ENCODE measurements at places on chromosomes 6 and 20. TPM values are rescaled to one million over a fixed set of nuclear protein-coding genes. Genes with fewer than 3 reads are reported as not detected.

- no peaks in the 10 kb centered on the region for H3K36me3 ChIP-seq
- H3K27ac ChIP-seq: no peak overlapping the region
- no peaks in the 10 kb centered on the region for H3K27me3 ChIP-seq
- no peaks in the 10 kb centered on the region for H3K4me1 ChIP-seq
Observed at GRCh38 chr6:14799928-14800327, 445.9 kb upstream of the JARID2 start.

DNA sequence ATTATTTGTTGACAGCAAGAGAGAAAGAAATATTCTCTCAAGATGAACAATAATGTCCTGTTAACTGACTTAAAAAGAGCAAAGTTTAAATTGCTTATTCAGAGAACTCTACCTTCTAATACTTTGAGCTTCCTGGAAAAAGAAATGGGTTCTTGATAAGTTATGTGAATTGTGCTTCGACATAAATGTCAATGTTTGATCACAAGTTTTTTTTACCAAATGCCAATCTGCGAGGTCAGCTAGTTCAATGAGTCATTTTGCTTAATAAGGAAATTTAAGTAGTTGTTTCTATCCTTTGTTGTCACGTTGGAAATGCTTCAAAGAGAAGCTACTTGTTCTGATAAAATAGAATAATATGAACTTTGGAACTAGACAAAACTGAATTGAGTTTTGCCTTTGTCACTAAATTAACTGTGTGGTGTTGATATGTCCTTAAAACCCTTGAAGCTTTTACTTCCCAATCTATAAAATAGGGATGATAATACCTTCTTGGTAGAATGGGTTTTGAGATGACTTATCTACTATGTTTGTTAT lies 642.1 kb upstream of the FLRT3 start:
- H3K27me3 ChIP-seq: no peaks in the 10 kb centered on the region
- H3K36me3 ChIP-seq: no peaks in the 10 kb centered on the region
- peaks cover 14% of the 10 kb centered on the region for H3K4me1 ChIP-seq
- H3K4me3 ChIP-seq: no peak overlapping the region
- DNase-seq: peak; percentile 49

GRCh38 chr6:170128811-170129681 lies 161.8 kb downstream of the DLL1 start:
- no peaks in the 10 kb centered on the region for H3K36me3 ChIP-seq
- H3K27me3 ChIP-seq: no peaks in the 10 kb centered on the region
- no peak overlapping the region for H3K4me3 ChIP-seq

DNA sequence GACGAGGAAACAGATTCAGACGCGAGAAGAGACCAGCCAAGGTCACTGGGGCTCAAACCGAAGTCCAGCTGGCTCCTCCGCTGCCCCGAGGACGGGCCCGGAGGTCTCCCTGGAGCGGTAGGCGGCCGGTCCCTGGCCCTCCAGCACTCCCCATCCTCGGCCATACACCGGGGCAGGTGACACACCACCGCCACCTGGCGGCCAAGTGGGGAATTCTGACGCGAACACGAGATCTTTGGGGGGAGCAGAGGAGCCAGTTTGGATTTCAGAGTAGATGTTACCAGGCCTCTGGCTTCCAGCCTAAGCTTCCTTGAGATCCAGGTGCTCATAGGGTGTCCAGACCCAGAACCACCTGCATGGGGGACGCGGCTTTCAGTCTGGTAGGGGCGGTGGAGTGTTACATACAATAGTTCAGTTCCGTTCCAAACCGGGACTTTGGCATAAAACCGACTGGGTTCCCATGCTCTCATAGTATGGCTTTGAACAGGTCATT lies 16.1 kb downstream of the BPIFB1 start:
- no peaks in the 10 kb centered on the region for H3K4me1 ChIP-seq
- H3K36me3 ChIP-seq: no peaks in the 10 kb centered on the region
- DNase-seq: peak; percentile 54
- H3K27ac ChIP-seq: no peak overlapping the region
- no peaks in the 10 kb centered on the region for H3K27me3 ChIP-seq

DNA sequence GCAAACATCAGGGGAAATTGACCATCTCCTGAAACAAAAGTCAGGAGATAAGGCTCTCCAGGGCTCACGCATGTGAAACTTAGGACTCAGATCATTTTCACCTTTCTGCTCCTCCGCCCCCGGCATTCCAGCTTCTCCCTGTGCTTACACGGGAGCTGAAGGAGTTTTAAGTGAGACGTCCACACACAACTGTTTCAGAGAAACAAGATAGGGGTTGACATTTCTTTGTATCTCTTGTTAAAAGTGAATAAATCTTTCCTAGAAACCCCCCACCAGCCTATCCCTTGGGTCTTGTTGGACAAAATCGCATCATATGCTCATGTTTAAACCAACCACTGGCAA lies 46.1 kb downstream of the FAM50B start:
- no peak overlapping the region for H3K4me3 ChIP-seq
- no peaks in the 10 kb centered on the region for H3K27me3 ChIP-seq
- no peak for DNase-seq

Gene ZNF391
- total RNA-seq: 0.42 TPM

DNA sequence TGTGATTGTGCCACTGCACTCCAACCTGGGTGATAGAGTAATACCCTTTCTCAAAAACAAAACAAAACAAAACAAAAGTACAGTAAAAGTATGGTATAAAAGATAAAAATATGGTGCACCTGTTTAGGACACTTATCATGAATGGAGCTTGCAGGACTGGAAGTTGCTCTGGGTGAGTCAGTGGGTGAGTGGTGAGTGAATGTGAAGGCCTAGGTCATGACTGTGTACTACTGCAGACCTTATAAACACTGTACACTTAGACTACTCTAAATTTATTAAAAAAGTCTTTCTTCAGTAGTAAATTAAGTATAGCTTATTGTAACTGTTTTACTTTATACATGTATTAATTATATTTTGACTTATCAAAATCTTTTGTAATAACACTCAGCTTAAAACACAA lies 46.0 kb downstream of the ZFP64 start:
- H3K36me3 ChIP-seq: no peaks in the 10 kb centered on the region
- no peak overlapping the region for H3K4me3 ChIP-seq
- no peaks in the 10 kb centered on the region for H3K4me1 ChIP-seq
- DNase-seq: no peak
- H3K27ac ChIP-seq: no peak overlapping the region

Gene SPINT3
- not detected for total RNA-seq

DNA sequence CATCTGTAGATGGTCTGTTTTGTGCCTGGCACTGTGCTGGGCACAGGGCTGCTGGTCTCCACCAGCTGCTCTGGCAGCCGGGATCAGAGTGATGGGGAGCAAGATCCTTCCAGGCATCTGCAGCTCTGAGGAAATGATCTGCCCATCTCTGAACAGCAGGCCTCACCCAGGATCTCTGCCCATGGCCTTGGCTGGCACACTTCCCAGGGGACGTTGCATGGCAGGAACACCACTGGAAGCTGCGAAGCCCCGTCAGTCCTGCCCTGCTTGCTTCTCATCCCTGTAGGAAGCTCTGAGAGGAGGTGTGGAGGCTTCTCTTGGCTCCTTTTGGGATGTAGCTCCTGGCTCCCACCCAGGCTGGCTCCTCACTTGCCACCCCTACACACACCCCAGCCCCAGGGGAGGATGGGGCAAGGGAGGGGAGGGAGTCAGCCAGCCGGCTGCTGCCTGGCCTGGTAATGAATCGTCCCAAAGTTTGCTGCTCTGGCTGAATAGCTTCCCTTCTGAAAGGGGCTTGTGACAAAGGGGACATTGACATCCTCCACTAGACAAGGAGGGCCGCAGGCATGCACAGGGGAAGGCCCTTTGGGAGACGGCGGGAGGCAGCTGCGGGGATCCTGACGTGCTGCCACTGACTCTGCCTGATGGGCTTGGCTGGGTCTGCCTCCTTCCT lies 108.9 kb downstream of the VEGFA start:
- H3K27ac ChIP-seq: no peak overlapping the region
- H3K36me3 ChIP-seq: no peaks in the 10 kb centered on the region
- H3K4me3 ChIP-seq: no peak overlapping the region
- no peaks in the 10 kb centered on the region for H3K27me3 ChIP-seq
- DNase-seq: no peak

DNA sequence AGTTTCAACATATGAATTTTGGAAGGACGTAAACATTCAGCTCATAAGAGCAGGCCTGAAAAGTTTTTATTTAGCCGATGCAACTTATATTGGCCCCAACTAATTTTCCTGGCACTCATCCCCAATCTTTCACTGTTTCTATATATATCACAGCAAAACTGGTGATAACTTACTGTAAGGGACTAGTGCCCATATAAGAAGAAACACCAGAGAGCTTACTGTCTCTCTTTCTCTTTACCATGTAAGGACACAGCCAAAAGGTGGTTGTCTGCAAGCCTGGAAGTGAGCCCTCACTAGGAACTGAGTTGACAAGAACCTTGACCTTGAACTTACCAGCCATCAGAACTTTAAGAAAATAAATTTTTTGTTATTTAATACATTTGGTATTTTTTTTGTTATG lies 807.4 kb upstream of the CITED2 start:
- no peaks in the 10 kb centered on the region for H3K36me3 ChIP-seq
- no peak overlapping the region for H3K27ac ChIP-seq
- no peak for DNase-seq
- H3K4me3 ChIP-seq: no peak overlapping the region
- H3K27me3 ChIP-seq: no peaks in the 10 kb centered on the region

- H3K27ac ChIP-seq: no peak overlapping the region
- no peaks in the 10 kb centered on the region for H3K36me3 ChIP-seq
- no peaks in the 10 kb centered on the region for H3K4me1 ChIP-seq
- no peak for DNase-seq
- H3K4me3 ChIP-seq: no peak overlapping the region
Observed at GRCh38 chr6:26305641-26305969, 59.4 kb upstream of the BTN3A2 start.

GRCh38 chr6:140319209-140319608 lies 944.8 kb upstream of the CITED2 start:
- no peaks in the 10 kb centered on the region for H3K36me3 ChIP-seq
- H3K4me1 ChIP-seq: peaks cover 9% of the 10 kb centered on the region
- no peaks in the 10 kb centered on the region for H3K27me3 ChIP-seq
- no peak overlapping the region for H3K27ac ChIP-seq

- no peak overlapping the region for H3K27ac ChIP-seq
- H3K4me1 ChIP-seq: no peaks in the 10 kb centered on the region
- H3K27me3 ChIP-seq: no peaks in the 10 kb centered on the region
- no peak for DNase-seq
Observed at GRCh38 chr20:35690265-35690664, 8.9 kb downstream of the NFS1 start.

DNA sequence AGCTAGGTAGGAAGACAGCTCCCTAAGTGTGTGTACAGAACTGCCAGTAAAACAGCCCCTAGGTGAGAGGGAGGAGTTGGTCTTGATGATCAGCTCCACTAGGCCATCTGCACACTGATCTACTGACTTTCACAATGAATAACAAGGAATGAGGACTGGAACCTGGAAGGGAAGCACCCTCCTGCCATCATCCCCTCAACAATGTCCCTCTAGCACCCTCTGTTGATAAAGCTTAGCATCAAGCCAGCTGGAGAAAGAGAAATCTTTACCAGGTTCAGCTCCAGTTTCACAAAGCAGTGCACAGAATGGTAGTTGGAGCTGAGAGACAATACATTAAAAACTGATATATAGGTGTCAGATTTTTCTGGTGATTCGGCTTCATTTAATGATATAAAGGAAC lies 57.2 kb upstream of the IRAK1BP1 start:
- H3K27me3 ChIP-seq: no peaks in the 10 kb centered on the region
- H3K36me3 ChIP-seq: no peaks in the 10 kb centered on the region
- H3K4me1 ChIP-seq: no peaks in the 10 kb centered on the region
- peak; percentile 60 for DNase-seq
- H3K4me3 ChIP-seq: no peak overlapping the region

GRCh38 chr6:114390176-114390575 lies 47.4 kb upstream of the HS3ST5 start:
- no peak overlapping the region for H3K27ac ChIP-seq
- H3K4me3 ChIP-seq: no peak overlapping the region
- H3K4me1 ChIP-seq: no peaks in the 10 kb centered on the region
- no peak for DNase-seq
- H3K27me3 ChIP-seq: no peaks in the 10 kb centered on the region

Gene MUC22
- total RNA-seq: not detected

Gene LCA5
- 4.2 TPM for total RNA-seq

GRCh38 chr20:41540459-41540858 lies 77.7 kb downstream of the CHD6 start:
- H3K27me3 ChIP-seq: no peaks in the 10 kb centered on the region
- H3K4me1 ChIP-seq: no peaks in the 10 kb centered on the region
- no peak overlapping the region for H3K4me3 ChIP-seq

DNA sequence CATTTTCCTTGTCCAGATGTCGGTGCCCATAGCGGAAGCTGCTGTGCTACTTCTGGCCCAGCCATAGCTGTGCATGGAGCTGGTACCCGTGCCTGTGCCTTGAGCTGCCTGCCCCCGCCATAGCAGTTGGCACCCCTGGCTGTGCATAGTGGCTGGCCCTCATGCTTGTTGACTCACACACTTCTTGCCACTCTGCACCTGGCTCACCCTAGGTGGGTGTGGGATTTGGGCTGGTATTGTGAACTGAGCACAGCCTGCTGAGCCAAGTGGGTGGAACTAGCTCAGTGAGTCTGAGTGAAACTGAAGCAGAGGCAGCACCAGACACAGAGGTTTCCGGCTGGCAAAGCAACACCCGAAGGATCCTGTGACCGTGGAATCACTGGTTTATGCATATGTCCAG lies 689.5 kb upstream of the EYS start:
- no peaks in the 10 kb centered on the region for H3K27me3 ChIP-seq
- no peak overlapping the region for H3K4me3 ChIP-seq
- DNase-seq: no peak
- no peaks in the 10 kb centered on the region for H3K4me1 ChIP-seq

- H3K4me1 ChIP-seq: peaks cover 11% of the 10 kb centered on the region
- H3K4me3 ChIP-seq: no peak overlapping the region
- H3K36me3 ChIP-seq: no peaks in the 10 kb centered on the region
- no peak overlapping the region for H3K27ac ChIP-seq
- H3K27me3 ChIP-seq: peaks cover 8% of the 10 kb centered on the region
Observed at GRCh38 chr20:51796340-51796739, 6.0 kb downstream of the SALL4 start.

- peaks cover 17% of the 10 kb centered on the region for H3K36me3 ChIP-seq
- no peak overlapping the region for H3K27ac ChIP-seq
- H3K4me1 ChIP-seq: peaks cover 8% of the 10 kb centered on the region
Observed at GRCh38 chr20:59039233-59039632, 3.4 kb downstream of the PRELID3B start.

- DNase-seq: no peak
- H3K4me3 ChIP-seq: no peak overlapping the region
- no peaks in the 10 kb centered on the region for H3K36me3 ChIP-seq
- no peaks in the 10 kb centered on the region for H3K4me1 ChIP-seq
- H3K27me3 ChIP-seq: peaks cover 2% of the 10 kb centered on the region
- H3K27ac ChIP-seq: no peak overlapping the region
Observed at GRCh38 chr6:79928478-79928998, 18.8 kb downstream of the ELOVL4 start.

Gene RRAGD
- total RNA-seq: 2.0 TPM

Gene DACT2
- not detected for total RNA-seq

GRCh38 chr20:51712501-51713212 lies 55.5 kb downstream of the ATP9A start:
- H3K27me3 ChIP-seq: no peaks in the 10 kb centered on the region
- H3K4me3 ChIP-seq: no peak overlapping the region
- H3K4me1 ChIP-seq: no peaks in the 10 kb centered on the region
- DNase-seq: peak; percentile 23

- H3K4me1 ChIP-seq: peaks cover 19% of the 10 kb centered on the region
- no peaks in the 10 kb centered on the region for H3K27me3 ChIP-seq
- no peak for DNase-seq
- no peak overlapping the region for H3K27ac ChIP-seq
- H3K36me3 ChIP-seq: no peaks in the 10 kb centered on the region
Observed at GRCh38 chr20:36845288-36845971, 30.5 kb upstream of the TLDC2 start.

Measured in endothelial cell of umbilical vein (primary cell).